ENCODE measurements at places on chromosomes 16 and 17. TPM values are rescaled to one million over a fixed set of nuclear protein-coding genes. Genes with fewer than 3 reads are reported as not detected.

GRCh38 chr16:83705856-83706255 is 101.9 kb upstream of the HSBP1 start:
- no peaks in the 10 kb centered on the region for H3K27me3 ChIP-seq
- DNase-seq: no peak
- H3K4me3 ChIP-seq: no peak overlapping the region
- H3K4me1 ChIP-seq: no peaks in the 10 kb centered on the region
- H3K36me3 ChIP-seq: no peaks in the 10 kb centered on the region

DNA sequence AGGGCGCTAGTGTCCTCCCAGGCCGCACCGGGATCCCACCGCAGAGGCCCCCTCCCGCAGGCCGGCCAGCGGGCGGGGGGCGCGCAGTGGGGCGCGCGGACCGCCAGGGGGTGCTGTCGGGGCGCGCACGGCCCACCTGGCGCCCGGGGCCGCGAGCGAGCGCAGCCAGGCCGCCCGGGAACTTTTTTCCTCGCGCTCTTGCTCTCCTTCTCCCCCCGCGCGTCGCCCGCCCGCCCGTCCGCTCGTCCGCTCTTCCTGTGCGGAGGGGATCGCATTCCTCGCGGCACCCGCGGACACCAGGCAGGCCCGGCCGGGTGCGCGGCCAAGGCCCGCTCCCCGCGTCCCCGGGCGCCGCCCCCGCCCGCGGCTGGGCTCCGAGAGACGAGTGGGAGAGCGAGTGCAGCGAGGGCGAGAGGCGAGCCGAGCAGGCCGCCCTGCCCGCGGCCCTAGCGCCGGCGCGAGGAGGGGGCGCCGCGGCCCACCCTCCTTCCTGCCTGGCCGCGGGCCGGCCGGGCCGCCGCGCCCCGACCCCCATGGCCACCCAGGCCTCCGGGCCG is at the start of gene RAI1:
TSS of gene RAI1 (plus strand) at position 272 of the 557 bp plus-strand sequence. CDS start 111,491 bp downstream, outside the sequence.
- peak; percentile 54 for DNase-seq
- H3K36me3 ChIP-seq: no peaks in the 10 kb centered on the region
- no peak within 1 kb of the TSS for H3K27ac ChIP-seq
- H3K27me3 ChIP-seq: peaks cover 87% of the 10 kb centered on the region

- no peaks in the 10 kb centered on the region for H3K36me3 ChIP-seq
- no peak overlapping the region for H3K4me3 ChIP-seq
- DNase-seq: no peak
- H3K27me3 ChIP-seq: no peaks in the 10 kb centered on the region
Observed at GRCh38 chr16:61146429-61146828, 889.8 kb downstream of the CDH8 start.

GRCh38 chr17:77465358-77466041 is 324.7 kb downstream of the SEC14L1 start:
- H3K27ac ChIP-seq: peak overlapping the region; percentile 100
- peaks cover 24% of the 10 kb centered on the region for H3K36me3 ChIP-seq
- DNase-seq: no peak
- peaks cover 68% of the 10 kb centered on the region for H3K4me1 ChIP-seq

Gene MPO
- not detected for total RNA-seq

Gene MILR1
- not detected for total RNA-seq

DNA sequence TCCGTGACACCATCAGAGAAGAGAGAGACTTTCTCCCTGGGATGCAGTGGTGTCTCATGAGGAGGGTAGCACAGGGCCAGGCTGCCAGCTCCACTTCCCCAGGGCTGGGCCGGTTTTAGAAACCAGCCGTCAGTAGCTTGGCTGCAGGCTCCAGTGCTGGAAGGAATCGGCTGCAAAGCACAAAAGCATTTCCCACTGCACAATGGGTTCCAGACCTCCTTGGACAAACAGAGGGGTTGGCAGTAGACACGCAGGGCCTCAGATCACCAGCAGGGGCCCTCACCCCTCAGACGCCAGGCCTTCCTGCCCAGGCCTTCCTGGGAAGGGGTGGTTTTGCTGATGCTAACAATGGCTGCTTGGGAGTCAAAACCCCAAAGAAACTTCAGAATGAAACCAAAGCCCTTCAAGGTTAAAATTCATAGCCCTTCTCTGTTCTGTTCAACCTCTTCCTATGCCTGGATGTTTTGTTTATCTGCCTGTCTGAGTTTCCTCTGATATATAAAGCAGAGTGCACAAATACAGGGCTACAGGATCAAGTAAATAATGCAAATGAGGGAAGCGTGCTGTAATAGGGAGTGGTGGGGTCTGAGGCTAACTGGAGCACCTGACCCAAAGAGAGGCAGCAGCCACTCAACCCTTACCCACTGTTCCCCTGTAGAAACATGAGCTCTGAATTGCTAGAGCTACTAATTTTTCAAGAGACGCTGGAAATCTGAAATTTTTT is 26.2 kb downstream of the TEKT5 start:
- DNase-seq: peak; percentile 65
- no peak overlapping the region for H3K27ac ChIP-seq
- H3K4me3 ChIP-seq: no peak overlapping the region
- H3K36me3 ChIP-seq: no peaks in the 10 kb centered on the region
- H3K4me1 ChIP-seq: no peaks in the 10 kb centered on the region

Gene MYH1
- total RNA-seq: not detected

Gene DHX40
- total RNA-seq: 28.8 TPM

DNA sequence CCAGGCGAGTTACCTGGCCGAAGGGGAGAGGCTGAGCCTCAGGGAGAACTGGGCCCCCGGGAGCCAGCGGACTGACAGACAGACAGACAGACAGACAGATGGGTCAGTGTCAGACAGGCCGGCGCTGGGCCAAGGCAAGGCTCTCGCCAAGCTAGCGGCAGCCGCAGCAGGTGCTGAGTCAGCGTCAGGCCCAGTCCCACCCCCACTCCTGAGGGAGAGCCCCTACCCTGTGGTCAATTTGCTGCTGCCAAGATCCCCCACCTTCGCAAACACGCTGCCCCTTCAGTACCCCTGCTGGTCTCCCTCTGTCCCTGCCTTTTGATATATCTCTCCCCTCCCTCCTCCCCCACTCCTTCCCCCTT is 1.5 kb downstream of the FGF11 start:
- H3K4me1 ChIP-seq: peaks cover 38% of the 10 kb centered on the region
- peaks cover 35% of the 10 kb centered on the region for H3K27me3 ChIP-seq
- H3K4me3 ChIP-seq: peak overlapping the region; percentile 97
- H3K27ac ChIP-seq: peak overlapping the region; percentile 98

DNA sequence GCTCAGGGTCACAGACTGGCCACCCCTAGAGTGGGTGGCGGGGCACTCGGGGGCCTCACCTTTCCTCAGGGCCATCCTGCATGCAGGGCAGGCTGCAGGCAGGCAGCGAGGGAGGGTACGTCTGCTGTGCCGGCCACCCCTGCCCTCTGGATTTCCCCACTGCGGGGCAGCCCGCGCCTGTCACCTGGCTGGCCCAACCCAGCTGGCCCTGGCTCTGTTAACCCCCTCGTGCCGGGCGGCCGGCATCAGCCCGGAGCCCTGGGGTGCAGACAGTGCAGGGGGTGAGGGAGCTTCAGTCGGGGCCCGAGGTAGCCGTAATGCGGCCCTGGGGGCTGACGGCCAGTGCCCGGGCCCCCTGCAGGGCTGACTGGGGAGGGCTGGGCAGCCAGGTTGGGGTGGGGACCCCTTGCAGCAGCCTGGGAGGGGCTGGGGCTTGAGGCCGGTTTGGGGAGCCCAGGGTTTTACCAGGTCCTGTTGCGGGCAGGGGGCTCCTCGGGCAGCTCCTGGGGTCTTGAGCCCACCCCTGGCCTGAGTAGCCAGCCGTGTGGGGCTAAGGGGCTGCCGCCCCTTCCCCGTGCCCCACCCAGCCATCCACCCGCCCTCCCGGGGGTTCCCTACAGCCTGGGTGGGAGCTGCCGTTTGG is at the start of gene IGFALS:
TSS of gene IGFALS (minus strand) at position 128 of the 643 bp plus-strand sequence. CDS start at position 75, 53 bp downstream.
- H3K27ac ChIP-seq: no peak within 1 kb of the TSS
- no peaks in the 10 kb centered on the region for H3K4me1 ChIP-seq

Gene OTOP2
- not detected for total RNA-seq

Gene ZMYND15
- total RNA-seq: 0.63 TPM

Gene SBK1
- 82.6 TPM for total RNA-seq

GRCh38 chr17:58005031-58005727 is 1.9 kb downstream of the SRSF1 start:
- peaks cover 51% of the 10 kb centered on the region for H3K36me3 ChIP-seq
- H3K27me3 ChIP-seq: no peaks in the 10 kb centered on the region
- peaks cover 49% of the 10 kb centered on the region for H3K4me1 ChIP-seq
- H3K27ac ChIP-seq: peak overlapping the region; percentile 100
- peak overlapping the region; percentile 100 for H3K4me3 ChIP-seq
- DNase-seq: no peak

Gene SCNN1G
- 0.78 TPM for total RNA-seq

Gene CTRB1
- total RNA-seq: 5.7 TPM

Gene MEIOC
- total RNA-seq: 8.3 TPM

DNA sequence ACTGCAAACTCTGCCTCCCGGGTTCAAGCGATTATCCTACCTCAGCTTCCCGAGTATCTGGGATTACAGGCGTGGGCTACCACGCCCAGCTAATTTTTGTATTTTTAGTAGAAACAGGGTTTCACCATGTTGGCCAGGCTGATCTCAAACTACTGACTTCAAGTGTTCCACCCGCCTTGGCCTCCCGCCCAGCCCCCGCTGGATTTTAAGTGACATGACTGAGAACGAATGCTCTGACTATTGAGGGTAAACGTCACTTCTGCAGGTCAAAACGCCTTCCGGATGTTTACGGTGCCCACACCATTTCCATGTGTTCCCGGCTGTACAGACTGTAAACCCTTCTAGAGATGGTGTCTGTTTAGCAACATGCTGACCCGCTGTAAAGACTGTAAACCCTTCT is 22.8 kb downstream of the PITPNA start:
- H3K27ac ChIP-seq: no peak overlapping the region
- peaks cover 46% of the 10 kb centered on the region for H3K36me3 ChIP-seq
- DNase-seq: no peak
- no peaks in the 10 kb centered on the region for H3K4me1 ChIP-seq
- no peaks in the 10 kb centered on the region for H3K27me3 ChIP-seq

Gene CHMP6
- 23.1 TPM for total RNA-seq

Gene CRYM
- total RNA-seq: 12.7 TPM

Gene MT1M
- total RNA-seq: 4.7 TPM

GRCh38 chr17:80649672-80650330 is 105.2 kb downstream of the RPTOR start:
- no peaks in the 10 kb centered on the region for H3K36me3 ChIP-seq
- peak; percentile 77 for DNase-seq
- peaks cover 43% of the 10 kb centered on the region for H3K4me1 ChIP-seq
- peak overlapping the region; percentile 20 for H3K27ac ChIP-seq
